ENCODE measurements at places on chromosomes 4 and X. TPM values are rescaled to one million over a fixed set of nuclear protein-coding genes. Genes with fewer than 3 reads are reported as not detected.

- DNase-seq, result no peak
These were observed 14.5 kb downstream of the TNIP2 start for GRCh38 chr4:2741626-2742025.

- DNase-seq, result no peak
These were observed 15.7 kb upstream of the PLCXD1 start for GRCh38 chrX:265502-265901.

GRCh38 chr4:83285055-83285407 lies 433 bp upstream of the COQ2 start:
- DNase-seq, result peak; percentile 64

The FRMD7 gene
- total RNA-seq, result not detected

Data from fibroblast of villous mesenchyme (primary cell).